ENCODE measurements at places on chromosomes 2 and 18.

- DNase-seq = no peak
Measured at GRCh38 chr2:196914867-196915460, 11.5 kb downstream of the PGAP1 start.

DNA sequence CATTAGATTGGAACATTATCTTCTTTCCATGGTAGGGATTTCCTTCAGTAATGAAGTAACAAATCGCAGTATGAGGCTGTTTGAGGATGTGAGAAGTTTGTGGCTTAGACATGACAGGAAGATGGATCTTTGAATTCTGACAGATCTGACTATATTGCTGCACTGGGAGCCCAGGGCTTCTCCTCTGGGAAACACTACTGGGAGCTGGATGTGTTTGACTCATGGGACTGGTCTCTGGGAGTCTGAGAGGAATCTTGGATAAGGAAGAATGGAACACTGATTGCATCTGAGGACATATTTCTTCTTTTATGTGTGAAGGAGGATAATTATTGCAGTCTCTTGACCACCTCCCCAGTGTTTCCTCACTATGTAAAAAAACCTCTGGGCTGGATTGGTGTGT, 77.2 kb upstream of the ST6GAL2 start:
- DNase-seq = no peak

DNA sequence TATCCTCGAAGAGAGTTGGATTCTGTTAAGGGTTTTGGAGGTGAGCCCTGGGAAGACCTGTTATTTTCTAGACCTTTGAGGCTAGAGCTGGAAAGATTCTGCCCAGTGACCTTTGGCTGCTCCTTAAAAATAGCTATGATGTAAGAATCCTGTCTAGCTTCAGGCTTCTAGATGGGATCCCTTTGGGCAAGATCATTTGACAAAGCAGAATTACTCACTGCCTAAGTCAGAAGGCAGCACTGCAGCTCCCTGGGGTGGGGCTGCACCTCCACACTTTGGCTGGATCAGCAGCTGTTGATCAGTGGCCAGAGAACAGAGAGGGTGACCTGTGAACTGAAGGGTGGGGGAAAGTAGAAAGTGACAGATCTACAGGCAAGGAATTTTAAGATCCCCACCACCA, 103.8 kb downstream of the ASAP2 start:
- DNase-seq = no peak

- DNase-seq = peak; percentile 29
Measured at GRCh38 chr2:36277146-36277808, 78.3 kb upstream of the CRIM1 start.

DNA sequence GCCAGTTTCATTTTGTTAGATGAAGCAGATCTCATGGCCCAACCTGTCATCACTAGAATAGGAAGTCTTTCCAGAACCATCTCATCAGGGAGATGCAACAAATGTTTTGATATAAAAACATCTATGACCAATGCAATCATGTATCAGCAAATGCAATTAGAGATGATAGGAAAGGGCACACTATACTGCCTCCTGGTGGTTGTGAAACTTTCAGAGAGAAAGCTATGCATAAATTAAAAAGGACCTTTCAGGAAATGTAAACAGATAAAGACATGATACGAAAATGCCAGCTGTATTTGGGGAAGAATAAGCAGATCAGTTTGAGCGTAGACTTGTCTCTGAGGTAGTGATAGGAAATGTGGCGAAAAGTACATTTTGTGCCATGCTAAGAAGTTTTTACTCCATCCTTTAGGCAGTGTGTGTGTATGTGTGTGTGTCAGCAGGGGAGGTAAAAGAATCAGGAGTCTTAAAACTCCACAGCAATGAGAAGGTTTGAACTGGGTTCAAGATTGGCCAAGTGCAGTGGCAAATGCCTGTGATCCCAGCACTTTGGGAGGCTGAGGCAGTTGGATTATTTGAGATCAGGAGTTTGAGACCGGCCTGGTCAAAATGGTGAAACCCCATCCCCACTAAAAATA, 479.3 kb downstream of the CPS1 start:
- DNase-seq = no peak

DNA sequence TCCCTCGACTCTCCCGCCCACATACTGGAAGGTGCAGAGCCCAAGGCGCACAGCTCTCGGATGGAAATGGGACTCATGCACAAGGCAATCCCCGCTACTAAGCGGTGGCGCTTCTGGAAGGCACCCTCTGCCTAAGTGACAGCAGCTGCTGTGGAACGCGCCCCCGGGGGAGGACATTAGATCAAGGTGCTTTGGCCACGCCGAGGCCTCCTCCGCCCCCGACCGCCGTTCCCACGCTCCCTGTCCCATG, 202 bp downstream of the MCEE start:
- no peak for DNase-seq

DNA sequence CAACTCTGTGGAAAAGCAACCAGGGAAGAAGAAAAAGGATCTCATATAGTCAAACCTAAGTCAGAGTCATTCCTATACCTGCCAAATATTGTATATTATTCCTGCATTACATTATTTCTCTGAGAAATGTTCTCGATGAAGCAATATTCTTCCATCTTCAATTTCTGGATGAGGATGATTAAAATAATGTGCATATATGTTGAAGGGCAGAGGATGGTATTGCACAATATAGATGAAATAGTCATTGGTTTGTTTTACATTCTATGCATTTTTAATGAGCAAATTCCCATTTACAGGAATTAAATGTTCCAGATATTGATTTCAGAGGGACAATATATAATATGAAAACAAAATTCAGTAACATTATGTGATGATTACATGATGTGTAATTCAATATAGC, 545.2 kb downstream of the STK39 start:
- DNase-seq = no peak

- DNase-seq = no peak
Measured at GRCh38 chr2:45483997-45484396, 127.1 kb downstream of the SRBD1 start.

DNA sequence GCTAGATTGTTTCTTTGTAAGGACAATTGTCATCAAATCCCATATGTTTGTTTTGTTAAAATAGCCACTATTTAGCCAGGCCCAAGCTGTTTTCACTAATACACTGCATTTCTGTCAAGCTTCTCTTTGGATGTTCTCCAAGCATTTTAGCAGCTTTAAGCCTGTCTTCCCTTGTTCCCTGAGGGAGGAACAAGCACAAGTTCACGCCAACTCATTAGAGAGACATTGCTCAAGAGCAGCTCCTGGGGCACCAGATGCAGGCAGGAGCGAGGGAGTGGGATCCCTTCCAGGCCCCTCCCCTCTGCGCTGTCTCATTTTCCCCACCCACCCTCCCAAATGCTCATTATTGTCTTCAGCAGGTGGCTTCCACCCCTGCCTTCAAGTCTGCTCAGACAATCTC, 32.6 kb upstream of the PPP3R1 start:
- DNase-seq = no peak

DNA sequence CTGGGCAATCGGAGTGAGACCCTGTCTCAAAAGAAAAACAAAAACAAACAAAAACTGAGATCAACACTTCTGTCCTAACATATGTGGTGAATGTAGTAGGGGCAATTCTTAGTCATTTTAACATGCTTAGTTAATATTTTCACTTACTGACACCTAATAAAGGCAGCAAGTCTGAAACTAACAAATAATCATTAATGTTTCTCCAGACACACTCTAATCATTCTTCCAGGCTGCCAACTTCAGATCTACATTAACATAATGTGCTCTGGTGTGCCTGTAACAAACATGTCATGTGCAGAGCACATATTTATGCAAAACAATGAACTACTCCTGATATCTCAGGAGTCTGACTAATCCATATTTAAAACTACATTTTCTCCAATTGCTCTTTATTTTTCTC, 6.0 kb downstream of the KRCC1 start:
- DNase-seq = no peak

DNA sequence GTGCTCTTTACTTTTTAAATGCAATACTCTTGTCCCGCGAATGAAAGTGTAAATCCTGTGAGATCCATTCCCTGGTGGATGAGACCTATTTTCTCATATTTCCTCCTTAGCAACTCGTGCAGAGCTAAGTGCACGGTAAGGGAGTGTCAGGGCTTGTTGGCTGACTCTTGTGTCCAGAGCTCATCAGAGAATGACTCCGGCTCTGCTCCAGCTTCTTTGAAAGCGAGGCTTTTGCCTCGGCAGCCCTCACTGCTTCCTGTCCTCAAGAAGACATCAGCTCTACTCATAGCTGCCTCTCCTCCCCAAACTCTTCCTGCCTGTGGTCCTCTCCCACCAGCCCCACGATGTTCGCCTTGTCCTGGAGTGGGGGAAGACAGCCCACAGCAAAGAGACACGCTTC, 70.7 kb downstream of the LIPG start:
- no peak for DNase-seq

DNA sequence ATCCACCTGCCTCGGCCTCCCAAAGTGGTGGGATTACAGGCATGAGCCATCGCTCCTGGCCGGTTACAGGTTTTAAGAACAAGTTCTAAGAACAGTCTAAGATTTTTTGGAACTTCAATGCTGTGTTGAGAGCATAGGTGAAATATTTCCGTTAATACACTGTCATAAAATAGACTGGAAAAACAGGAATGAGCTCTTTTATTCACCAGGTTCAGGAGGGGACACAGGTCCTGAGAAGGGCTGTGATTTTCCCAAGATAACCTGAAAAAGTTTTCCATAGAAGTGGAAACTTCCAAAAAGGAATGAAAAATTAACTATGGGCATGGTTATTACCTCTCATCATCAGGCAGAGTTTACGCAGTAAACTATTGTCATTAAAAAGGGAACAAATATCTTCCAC, 97.6 kb upstream of the TMEM178A start:
- DNase-seq = no peak

GRCh38 chr2:20235655-20236305, 10.8 kb upstream of the SDC1 start:
- DNase-seq = no peak

- no peak for DNase-seq
Measured at GRCh38 chr2:118607641-118608040, 239.8 kb downstream of the EN1 start.

DNA sequence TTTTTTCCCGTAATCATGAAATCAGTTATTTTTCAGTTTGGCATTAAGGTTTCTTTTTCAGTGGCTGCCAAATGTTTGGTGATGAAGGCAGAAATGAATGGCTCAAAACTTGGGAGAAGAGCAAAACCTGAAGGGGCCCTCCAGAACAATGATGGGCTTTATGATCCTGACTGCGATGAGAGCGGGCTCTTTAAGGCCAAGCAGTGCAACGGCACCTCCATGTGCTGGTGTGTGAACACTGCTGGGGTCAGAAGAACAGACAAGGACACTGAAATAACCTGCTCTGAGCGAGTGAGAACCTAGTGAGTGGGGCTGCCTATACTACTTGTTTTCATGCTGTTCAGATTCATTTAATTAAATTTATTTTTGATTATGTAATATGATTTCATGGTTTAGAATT, 29.2 kb upstream of the MSH2 start:
- no peak for DNase-seq

- DNase-seq = no peak
Measured at GRCh38 chr2:190031969-190032618, 30.4 kb downstream of the MSTN start.

DNA sequence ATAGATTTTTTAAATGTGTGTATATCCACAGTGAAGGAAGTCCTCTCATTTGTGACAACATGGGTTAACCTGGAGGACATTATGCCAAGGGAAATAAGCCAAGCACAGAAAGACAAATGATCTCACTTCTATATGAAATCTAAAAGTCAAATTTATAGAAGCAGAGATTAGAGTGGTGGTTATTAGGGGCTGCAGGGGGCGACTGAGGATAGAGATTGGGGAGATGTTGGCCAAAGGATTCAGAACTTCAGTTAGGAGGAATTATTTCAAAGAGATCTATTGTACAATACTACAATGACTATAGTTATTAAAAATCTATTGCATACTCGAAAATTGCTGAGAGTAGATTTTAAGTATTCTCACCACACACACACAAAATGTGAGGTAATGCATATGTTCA, 252.4 kb upstream of the SLC39A10 start:
- no peak for DNase-seq

DNA sequence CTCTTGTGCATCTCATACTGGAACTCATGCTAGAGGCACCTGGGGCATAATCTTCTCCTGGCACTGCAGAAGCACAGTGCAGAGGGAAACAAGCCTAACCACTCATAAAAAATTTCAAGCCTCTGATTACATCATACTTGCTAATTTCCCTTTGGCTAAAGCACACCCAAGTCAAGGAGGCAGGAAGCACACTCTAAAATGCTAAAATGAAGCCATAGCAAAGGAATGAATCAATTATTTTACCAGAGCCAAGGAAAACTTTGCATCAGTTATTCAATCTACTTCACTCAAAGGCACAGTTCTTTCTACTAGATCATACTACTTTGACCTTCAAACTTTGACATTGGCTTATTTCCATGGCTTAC, 79.6 kb upstream of the SPOPL start:
- DNase-seq = no peak

- DNase-seq = no peak
Measured at GRCh38 chr2:72694715-72695496, 130.9 kb downstream of the EXOC6B start.

GRCh38 chr2:213157242-213157641, 5.8 kb upstream of the IKZF2 start:
- DNase-seq = no peak

DNA sequence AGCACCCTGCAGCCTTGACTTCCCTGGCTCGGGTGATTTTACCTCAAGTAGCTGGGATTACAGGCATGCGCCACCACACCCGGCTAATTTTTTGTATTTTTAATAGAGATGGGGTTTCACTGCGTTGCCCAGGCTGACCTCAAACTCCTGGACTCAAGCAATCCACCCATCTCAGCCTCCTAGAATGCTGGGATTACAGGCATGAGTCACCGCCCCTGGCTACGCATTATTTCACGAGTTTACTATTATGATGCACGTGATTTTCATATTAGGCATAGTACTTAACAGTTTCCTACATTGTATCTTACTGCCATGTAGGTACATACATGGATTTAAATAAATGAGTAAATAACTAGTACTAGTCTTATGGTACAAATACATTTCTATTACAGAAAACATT, 4.4 kb downstream of the DYNC2LI1 start:
- no peak for DNase-seq

GRCh38 chr18:2204736-2205135, 366.6 kb downstream of the METTL4 start:
- no peak for DNase-seq

DNA sequence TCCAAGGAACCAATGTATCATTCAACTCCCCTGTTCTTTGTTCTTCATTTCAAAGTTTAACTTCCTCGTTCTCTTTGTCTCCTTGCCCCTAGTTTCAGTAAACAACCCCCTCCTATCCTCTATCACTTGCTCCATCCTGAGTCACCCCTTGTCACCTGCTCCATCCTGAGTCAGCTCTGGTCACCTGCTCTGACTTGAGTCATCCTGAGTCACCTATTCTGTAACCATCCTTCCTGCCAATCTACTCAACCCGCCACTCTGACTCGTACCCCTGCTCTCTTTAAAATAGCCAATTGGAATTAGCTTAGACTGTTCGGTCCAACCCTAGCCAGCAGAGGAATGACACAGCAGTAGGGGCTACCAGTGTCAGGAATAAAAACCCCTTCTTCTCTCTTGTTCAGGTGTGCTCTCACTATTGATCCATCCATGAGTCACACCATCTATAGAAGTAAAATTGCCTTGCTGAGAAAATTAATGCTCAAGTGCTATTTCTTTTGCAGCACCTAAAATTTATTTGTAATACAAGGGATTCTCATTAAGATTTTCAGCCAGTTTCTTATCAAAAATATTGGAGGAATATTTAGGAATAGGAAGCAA, 326.8 kb downstream of the AKAIN1 start:
- no peak for DNase-seq

- no peak for DNase-seq
Measured at GRCh38 chr2:18065249-18065648, 186.8 kb downstream of the KCNS3 start.

Data from stimulated activated CD4-positive, alpha-beta T cell treated with anti-CD3 and anti-CD28 coated beads, Interleukin-2, amount 100 ng/mL, for 24 hours (primary cell).